Body of pancreas (tissue), 4 donors: ENCODE measurements at places on chromosomes 2 and 18. TPM values are rescaled to one million over a fixed set of nuclear protein-coding genes. Genes with fewer than 3 reads are reported as not detected.

DNA sequence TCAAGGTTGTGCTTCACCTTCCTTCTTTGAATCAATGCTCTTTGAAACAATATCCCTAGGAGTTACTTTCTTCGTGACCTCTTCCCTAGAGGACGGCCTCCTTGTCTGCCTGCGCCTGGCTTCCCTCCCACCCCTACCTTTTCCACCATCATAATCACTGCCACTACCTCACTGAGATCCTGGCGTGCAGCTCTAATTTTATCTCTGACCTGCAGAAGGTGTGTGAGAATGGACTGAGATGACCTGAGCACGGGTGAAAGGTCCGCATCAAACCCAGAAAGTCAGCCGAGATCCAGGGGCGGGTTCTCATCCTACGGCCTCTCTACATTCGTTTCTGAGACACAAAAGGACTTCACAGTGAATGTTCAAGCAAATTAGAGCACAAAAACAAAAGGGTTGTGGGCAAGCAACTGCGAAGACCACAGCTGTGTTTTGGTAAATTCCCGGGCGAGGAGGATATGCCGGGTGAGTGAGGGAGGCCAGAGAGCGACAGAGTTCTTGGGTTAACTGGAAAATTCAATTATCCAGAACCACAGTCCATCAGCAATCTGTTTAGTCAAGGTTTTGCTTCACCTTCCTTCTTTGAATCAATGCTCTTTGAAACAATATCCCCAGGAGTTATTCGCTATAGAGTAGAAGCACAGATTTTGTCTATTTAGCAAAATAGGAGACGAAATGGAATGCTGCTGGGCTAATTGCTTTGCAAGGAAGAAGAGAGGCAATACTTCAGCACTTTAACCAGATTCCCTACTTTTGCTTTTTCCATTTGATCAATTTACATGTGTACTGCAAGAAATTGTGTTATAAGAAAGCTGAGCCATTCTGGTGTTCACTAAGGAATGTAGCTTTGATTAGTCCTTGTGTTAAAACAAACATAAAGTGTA is 212.6 kb downstream of the ACKR3 start:
- DNase-seq, result no peak

- DNase-seq, result no peak
Observed at GRCh38 chr2:234038076-234038802, 12.3 kb upstream of the SPP2 start.

RFX8 gene
- not detected for total RNA-seq

DNA sequence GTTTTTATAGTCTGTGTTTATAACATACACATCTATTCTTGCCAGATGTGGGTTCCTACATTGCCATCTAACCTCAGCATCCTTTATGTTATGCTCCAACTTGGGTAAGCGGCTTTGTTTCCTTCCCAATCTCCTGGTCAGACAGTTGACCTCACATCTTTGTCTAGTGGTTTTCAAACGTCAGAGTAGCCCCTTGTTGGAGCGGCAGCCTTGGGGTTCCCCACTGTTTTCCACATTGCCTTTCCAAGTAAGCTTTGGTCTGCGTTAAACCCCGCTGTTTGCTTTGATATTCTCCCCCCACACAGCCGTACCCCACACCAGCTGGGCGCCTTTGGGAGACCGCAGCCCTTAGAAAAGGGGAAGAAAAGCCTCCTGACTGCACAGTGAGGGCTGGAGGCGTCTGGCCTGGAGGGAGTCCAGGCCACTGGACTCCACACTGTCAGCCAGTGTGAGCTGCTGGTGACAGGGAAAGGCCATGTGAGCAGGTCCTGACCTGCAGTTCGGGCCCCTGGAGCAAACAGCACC is 83.3 kb downstream of the MALT1 start:
- no peak for DNase-seq

- DNase-seq, result no peak
Observed at GRCh38 chr2:127115471-127116199, 8.7 kb upstream of the BIN1 start.

GRCh38 chr2:27721335-27721734 is 50.2 kb upstream of the MRPL33 start:
- DNase-seq, result no peak

DNA sequence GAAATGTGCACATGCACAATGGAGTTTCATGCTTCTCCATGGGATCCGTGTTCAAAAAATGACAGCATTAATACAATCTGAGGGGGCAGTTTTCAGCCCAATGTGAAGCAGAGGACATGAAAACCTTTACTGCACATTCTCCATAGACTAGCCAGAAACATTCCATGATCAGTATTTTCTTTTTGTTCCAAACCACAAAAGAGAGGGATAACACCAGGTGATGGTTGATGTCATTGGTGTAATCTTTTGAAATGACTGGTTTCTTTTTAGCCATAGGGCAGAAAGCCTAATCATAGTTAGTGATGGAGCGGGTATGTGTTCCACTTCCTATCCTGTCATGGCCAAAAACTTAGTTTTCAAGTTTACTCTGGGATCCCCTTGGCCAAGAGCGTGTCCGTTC is 1.8 kb upstream of the KYNU start:
- no peak for DNase-seq

DNA sequence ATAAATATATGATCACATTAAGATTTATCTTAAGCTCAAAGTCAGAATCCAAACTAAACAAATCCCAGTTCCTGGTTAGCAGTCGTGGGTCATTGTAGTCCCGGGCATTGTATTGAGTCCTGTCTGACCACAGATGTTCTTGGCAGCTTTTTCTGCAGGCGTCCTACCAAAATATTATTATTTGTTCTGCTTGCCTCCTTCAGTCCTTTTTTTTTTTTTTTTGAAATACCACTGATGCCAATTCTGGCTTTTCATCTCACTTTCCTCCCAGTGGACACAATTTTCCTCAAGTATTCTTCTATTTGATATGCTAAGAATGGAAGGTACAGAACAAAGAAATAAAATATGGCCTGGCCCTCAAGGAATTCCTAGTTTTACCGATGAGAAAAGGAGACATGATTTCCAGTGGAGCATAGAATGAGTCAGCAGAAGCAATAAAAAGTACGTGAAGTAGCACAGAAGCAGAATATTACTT is 151.6 kb downstream of the CSRNP3 start:
- no peak for DNase-seq

NEU2 gene
- not detected for total RNA-seq

GRCh38 chr2:191171286-191171685 is 20.5 kb upstream of the STAT4 start:
- no peak for DNase-seq

- peak; percentile 65 for DNase-seq
Observed at GRCh38 chr18:62715759-62716615, 646 bp downstream of the PHLPP1 start.

DNA sequence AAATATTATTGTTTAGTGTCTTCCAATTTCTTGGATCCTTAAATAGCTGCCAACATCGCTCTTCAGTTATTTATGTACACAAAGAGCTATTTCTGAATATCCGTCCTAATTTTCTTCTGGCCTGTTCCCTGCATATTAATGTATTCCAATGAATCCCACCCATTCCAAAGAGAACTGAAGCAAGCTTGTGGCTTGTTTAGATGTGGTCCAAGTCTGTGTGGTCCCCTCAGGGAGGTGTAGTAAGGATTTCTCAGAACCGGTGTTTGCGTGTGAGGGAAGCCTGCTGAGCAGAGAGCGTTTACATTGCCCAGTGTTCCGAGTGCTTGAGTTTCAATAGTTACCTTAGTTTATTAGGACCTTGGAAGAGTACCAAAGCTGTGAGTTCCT is 25.1 kb upstream of the IL1R1 start:
- DNase-seq, result no peak

DNA sequence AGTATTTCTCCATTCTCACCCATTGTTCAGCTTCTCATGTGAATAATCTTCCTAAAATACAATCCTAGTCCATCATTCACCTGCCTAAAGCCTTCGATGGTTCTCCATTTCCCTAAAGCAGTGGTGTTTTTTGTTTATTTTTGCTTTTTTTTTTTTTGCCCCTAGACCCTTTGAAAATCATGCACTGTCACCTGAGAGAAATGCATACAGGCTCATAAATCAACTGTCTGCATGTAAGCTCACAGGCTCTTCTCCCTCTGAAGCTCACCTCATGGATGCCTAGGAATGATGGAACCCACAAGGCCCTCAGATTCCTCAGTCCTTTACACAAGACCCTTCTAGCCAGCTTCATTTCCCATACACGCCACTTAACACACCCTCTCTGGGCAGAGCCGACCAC is 31.5 kb downstream of the B4GALT6 start:
- no peak for DNase-seq

DNA sequence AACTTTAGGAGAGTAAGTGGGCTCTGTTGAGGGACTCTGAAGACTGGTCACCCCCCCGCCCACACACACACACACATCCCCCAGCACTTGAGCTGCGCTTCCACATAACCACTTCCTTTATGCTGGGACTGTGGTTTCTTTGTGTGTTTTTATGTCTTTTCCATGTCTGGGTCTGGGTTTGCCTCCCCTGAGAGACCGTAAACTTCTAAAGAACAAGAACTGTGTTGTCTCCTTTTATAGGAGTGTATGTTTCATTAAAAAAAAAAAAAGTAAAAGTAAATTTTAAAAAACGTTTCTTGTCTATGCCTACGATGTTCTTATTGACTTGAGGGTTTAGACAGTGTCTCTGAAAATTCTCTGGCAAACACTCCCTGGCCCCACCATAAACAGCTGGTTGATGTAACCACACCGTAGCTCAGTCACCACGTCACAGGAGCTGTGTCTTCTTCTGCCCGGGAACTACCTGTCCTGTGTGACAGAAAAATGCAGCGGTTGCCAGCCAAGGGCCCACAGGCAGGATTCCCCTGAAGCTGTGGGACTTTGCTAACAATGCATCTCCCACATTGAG is 68.0 kb downstream of the KLHL29 start:
- DNase-seq, result no peak

- DNase-seq, result no peak
Observed at GRCh38 chr2:144439993-144440392, 79.9 kb downstream of the ZEB2 start.

TTR gene
- 145 TPM for total RNA-seq

- no peak for DNase-seq
Observed at GRCh38 chr2:70304498-70304897, 2.6 kb upstream of the FAM136A start.

ANKRD36 gene
- 35.0 TPM for total RNA-seq
